SIG-M5 (cell line): ENCODE measurements at places on chromosomes 7 and 10.

GRCh38 chr10:125886914-125887512 is 5.9 kb upstream of the DHX32 start:
- DNase-seq: no peak

GRCh38 chr10:42998481-42999384 is 78.1 kb upstream of the RET start:
- no peak for DNase-seq

- no peak for DNase-seq
Measured at GRCh38 chr7:107505997-107506673, 36.3 kb downstream of the GPR22 start.

- DNase-seq: no peak
Measured at GRCh38 chr7:19944363-19945120, 171.1 kb upstream of the TMEM196 start.

- no peak for DNase-seq
Measured at GRCh38 chr10:123150986-123151736, 3.0 kb upstream of the BUB3 start.

- DNase-seq: peak; percentile 53
Measured at GRCh38 chr7:48088559-48089045, 463 bp upstream of the UPP1 start.

GRCh38 chr7:69657331-69657730 is 59.1 kb downstream of the AUTS2 start:
- no peak for DNase-seq

DNA sequence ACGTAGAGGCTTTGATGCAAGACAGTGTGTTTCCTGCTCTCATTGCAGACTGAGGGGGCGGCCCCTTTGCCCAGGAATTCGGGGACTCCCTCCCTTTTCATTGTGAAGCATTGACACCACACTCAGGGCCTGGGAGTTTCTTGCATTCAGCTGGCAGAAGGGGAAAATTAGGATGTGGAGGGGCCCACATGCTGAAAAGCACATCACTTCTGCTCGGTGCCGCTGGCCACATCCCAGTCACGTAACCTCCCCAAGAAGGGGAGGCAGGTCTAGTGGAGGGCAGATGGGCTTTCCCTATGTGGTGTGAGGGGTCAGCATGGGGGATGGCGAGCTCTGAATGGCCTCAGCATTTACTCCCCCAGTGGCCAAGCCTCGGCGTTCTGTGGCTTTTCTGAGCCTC is 47.9 kb downstream of the ADCY1 start:
- DNase-seq: no peak

- no peak for DNase-seq
Measured at GRCh38 chr10:117501460-117502035, 41.0 kb upstream of the EMX2 start.

DNA sequence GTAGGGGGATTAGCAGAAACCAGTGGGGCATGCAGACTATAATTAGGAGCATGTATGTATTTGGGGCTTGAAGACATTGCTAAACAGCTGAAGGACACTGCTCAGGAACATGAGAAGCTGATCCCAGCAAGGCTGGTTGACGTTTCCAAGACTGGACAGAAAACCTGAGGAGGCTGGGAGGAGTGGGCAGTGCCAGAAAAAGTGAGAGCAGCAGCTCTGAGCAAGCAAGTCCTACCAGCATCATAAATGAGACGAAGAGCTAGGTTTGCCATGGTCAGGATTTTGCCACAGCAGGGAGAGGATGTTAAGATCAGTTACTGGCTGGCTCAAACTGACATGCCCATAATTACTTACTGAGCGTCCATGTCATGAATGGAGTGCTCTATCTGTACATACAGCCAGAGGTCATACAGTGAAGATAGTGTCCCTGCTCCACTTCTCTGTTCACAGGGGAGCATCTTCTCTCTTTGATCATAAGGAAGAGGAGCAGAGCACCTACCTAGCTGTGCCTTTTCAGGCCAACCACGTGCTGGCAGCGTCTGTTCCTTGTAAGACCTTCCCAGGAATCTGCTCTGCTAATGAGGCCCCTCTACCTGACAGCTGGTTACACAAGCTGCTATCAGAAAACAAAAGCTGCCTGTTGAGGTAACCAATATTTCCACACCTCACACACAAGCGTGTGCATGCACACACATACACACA is 44.7 kb downstream of the PDE1C start:
- no peak for DNase-seq

DNA sequence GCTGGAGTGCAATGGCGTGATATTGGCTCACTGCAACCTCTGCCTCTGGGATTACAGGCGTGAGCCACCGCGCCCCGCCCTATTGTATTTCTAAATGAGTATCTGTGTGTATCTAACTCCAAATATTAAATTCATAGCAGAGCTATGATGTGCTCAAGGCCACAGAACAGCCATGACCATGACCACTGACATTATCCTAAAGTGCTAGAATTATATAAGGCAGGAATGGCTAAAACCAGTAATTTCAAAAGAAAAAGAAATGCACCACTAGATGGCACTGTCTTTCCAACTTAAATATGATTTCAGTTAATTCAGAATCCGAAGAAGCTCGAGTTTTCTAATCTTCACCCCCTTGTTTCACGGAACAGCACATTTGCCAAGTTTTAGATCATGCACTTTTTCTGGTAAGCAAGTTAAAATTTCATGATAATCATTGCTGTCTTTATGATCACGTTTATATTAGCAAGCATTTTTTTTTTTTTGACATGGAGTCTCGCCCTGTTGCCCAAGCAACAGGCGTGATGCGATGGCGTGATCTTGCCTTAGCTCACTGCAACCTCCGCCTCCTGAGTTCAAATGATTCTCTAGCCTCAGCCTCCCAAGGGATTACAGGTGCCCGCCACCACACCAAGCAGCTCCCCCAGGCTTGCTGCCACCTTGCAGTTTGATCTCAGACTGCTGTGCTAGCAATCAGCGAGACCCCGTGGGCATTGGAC is 65.3 kb downstream of the OR13A1 start:
- DNase-seq: no peak

GRCh38 chr10:102735065-102735562 is 8.6 kb upstream of the WBP1L start:
- DNase-seq: no peak

GRCh38 chr7:51666266-51666665 is 349.7 kb upstream of the COBL start:
- no peak for DNase-seq

DNA sequence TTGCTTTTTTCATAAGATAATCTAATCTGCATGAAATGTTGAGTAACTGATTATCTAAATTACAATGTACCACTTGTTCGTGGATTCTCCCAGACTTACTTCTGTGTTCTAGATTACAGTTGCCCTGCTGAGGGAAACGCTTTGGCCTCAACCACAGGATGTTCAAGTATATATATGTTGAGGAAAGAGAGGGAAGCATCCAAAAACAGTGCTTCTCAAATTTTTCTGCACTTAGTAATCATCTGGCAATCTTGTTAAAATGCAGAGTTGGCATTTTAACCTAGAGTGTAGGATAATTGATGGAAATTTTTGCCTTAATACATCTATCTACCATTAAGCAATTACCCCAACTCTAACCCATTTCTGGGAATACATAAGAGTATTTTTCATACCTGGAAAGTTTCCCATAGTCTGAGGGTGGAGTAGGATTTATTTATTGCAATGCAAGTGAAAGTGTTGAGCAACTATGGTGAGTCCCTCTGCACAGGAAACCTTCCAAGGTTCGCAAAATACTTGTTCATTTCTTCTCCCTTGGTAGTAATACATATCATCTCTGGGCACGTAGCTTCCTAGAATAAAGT is 59.6 kb upstream of the C1GALT1 start:
- no peak for DNase-seq

DNA sequence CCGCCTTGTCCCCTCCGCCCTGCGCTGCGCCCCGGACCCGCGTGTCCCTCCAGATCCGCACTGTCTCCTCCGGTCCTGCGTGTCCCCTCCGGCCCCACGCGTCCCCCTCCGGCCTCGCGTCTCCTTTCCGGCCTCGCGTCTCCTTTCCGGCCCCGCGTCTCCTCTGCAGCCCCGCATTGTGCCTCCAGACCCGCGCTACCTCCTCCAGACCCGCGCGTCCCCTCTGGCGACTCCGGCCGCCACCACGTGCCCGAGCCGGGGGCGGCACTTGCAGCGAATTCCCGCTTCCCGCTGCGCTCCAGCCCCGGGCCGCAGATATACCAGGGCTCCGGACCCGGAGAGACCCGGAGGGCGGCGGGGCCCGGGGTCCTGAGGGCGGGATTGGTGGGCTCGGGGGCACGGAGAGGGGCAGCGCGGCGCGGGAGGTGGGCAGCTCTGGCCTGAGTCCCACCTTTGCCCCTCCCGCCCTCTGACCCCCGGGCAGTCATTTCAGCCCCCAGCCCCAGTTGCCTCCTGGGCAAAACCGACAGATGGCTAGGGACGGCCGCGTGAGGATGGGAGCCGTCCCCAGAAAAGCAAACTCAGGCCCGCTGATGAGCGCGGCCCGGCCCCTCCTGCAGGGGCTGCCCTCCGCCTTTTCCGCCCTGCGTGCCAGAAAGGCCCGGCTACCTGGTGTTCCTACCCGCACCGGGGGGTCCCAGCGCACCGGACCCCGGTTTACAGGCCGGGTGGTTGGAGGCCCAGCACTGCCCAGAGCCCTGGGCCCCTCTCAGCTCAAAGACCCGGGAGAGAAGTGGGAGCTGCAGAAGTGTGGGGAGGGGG is 56.5 kb downstream of the RBM17 start:
- no peak for DNase-seq

DNA sequence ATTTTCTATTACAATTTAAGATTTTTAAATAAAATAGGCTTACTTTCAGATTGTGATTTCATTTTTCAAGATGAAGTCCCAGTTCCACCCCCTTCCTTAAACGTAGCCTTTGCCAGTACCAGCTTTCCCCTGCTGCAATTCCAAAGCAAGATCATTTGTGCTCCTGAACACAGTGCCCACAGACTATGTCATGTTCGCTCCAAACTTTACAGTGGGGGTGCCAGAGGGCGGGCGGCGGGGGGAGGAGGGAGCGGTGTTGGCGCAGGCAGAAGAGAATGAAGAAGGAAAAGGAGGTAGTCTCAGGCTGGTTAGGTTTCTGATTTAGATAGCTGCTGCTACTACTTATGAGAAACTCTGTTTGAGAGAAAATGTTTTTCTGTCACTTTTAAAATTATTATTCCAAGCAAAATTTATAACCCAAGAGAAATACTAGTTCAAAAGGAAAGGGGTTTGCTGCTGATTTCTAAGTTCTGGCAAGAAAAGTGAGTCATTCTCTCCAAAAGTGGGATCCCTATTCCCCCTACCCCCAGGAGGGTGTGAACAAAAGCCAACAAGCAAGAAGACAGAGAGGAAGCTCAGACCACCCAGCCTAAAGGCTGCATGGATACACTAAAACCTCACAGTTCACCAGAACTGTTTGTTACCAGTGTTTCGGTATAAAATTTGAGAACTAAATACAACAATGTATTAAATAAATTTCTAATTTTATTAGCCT is 109.6 kb downstream of the SRPK2 start:
- no peak for DNase-seq

GRCh38 chr7:133932591-133932990 is 194.5 kb upstream of the LRGUK start:
- DNase-seq: no peak

DNA sequence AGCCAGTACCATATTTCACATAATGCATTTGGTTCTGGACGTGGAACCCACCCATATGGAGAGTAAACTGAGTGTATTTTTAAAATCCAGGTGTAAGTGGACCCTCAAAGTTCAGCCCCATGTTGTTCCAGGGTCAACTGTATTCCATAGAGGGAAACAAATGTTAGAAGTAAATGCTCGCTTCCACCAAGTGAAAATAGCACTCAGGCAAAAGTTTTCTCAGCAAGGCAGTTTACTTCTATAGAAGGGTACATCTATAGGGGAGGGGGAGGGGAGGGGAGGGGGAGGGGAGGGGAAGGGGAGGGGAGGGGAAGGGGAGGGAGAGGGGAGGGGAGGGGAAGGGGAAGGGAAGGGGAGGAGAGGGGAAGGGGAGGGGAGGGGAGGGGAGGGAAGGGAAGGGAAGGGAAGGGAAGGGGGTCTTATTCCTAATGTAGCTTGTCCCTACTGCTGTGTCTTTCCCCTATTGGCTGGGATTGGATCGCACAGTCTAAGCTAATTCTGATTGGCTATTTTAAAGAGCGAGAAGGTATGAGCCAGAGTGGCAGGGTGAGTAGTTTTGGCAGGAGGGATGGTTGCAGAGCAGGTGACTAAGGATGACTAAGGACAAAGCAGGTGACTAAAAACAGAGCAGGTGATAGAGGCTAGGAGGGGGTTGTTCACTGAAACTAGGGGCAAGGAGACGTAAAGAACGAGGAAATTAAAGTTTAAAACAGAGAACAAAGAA is 29.1 kb downstream of the GARIN1A start:
- no peak for DNase-seq

DNA sequence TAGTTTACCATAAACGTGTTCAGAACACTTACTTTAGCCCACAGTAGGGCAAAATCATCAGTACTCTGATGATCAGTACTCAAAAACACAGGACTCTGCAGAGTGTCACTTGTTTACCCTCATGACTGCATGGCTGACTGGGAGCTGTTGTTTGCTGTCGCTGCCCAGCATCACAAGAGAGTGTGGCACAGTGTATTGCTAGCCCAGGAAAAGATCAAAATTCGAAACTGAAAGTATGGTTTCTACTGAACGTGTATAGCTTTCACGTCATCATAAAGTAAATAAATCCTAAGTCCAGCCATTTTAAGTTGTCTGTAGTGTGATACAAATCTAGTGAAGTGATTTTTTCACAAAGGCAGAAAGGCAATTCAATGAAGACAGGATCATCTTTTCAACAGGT is 184.6 kb downstream of the RAMP3 start:
- no peak for DNase-seq

DNA sequence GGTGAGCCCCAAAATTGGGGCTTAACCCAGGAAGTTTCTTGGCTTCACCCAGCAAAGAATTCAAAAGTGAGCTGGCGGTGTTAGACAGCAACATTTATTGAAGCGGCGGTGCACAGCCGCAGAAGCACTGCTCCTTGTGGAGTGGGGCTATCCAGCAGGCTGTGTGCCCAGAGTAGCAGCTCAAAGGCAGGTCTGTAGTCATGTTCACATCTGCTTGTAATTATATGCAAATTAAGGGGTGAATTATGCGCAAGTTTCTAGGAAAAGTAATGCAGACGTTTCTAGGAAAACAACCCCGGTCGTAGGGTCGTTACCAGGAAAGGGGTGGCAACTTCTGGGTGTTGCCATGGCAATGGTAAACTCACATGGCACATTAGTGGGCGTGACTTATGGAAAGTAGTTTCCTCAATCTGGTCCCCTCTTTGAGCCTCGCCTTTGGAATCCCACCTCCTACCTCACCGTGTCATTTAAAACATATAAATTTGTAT is 13.7 kb upstream of the KBTBD2 start:
- DNase-seq: no peak
